Central memory CD4-positive, alpha-beta T cell (primary cell): ENCODE measurements at places on chromosomes 7 and 10.
A peak's percentile ranks its signal among the peaks of the same experiment; 100 is the strongest.

GRCh38 chr10:110615057-110615747, 28.9 kb upstream of the RBM20 start:
- DNase-seq: no peak

GRCh38 chr10:124385627-124386185, 33.0 kb downstream of the OAT start:
- no peak for DNase-seq

- DNase-seq: no peak
Measured at GRCh38 chr10:133059571-133059970, 28.2 kb upstream of the ADGRA1 start.

GRCh38 chr10:73263693-73264347, 11.4 kb upstream of the MRPS16 start:
- DNase-seq: no peak

DNA sequence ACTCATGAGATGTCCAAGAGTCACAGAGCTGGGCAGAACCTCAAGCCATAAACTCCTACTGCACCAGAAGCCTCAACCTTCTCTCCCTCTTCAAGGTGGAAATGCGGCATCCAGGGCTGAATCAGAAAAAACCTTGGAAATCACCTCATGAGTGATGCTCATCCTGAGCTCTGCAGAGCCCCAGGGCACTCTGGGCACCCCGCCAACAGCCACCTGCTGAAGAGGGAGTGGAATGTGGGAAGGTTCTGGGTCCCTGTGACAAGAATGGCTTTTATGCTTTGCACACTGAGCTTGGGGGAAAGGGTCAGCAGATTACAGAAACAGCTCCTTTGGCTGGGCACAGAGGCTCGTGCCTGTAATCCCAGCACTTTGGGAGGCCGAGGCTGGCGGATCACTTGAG, 18.8 kb downstream of the NUDT1 start:
- no peak for DNase-seq

- no peak for DNase-seq
Measured at GRCh38 chr10:67695555-67695954, 440 bp downstream of the CTNNA3 start.

DNA sequence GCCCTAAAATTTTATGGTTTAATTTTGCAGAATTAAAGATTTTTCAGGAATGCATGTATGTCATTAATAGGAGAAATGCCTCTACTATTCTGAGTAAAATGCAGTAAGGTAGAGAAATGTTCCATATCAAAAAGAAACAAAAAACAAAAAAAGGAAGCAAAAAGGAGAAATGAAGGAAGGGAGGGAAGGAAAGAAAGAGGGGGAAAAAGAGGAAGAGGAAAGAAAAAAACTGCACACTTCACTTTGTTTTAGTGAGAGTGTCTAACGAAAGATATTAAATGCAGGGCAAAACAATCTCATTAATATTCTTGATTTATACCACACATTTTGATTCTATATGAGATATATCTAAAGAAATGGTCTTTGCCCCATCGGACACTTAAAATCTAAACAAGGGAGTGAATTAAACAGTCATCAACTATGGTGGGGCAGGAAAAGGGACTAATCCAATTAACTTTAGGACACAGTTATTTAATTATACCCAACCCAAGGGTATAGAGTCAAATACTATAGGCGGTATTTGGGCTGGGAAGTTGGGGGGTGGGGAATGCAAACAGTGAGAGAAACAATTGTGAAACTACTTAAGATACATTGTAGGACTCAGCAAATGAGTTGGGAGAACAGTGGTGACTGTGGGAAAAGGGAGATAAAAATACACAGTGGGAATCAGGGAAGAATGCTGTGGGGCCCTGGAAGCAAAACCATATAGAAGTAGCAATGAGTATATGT, 27.0 kb downstream of the IMMP2L start:
- no peak for DNase-seq

DNA sequence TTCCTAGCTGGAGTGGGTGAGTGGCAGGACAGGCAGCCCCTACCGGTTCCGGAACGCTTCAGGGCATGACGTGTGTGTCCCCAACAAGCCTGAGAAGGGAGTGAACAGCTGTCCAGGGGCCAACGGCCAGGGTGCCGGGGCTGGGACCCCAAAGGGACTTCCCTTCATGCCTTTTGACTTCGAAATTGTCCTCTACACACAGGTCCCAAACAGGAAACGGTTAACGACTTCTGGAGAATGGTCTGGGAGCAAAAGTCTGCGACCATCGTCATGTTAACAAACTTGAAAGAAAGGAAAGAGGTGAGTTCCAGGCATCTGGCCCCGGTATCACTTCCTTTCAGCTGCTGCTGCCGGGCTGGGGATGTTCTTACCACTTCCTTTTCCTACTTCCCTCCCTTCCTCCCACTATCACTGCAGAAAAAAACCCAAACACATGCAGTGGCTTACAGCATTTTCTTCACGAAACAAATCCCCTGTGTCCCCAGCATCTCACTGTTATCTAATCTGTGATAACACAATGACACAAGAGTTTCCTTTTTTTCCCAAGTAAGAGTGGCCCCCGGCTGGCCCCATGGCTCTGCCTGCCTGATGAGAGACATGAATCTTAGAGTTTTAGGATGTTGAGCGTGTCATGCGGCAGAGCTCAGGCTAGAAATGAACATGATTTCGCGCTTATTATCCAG, 63.2 kb downstream of the MKI67 start:
- DNase-seq: peak; percentile 76

DNA sequence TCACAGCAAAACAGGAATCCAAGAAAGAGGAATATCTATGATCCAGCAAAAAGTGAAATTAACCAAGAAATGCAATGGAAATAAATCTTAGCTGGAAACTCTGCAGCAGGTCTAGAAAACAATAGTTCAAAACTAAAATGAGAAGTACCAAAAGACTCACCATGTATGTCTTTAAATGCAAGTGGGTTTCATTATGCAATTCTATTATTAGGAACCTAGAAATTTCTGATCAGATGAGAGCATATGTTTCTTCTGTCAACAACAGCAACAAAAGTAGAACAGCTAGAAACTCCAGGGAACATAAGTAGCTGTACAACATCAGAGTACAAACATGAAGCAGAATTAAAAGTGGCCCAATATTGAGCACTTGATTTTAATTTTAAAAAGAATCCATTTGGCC, 304.0 kb downstream of the ARHGAP12 start:
- DNase-seq: no peak

- no peak for DNase-seq
Measured at GRCh38 chr7:139487366-139488080, 4.0 kb upstream of the KLRG2 start.

- DNase-seq: peak; percentile 59
Measured at GRCh38 chr10:6920072-6921019, 340.3 kb upstream of the PRKCQ start.

GRCh38 chr10:62917475-62918238, 101.5 kb upstream of the EGR2 start:
- no peak for DNase-seq

DNA sequence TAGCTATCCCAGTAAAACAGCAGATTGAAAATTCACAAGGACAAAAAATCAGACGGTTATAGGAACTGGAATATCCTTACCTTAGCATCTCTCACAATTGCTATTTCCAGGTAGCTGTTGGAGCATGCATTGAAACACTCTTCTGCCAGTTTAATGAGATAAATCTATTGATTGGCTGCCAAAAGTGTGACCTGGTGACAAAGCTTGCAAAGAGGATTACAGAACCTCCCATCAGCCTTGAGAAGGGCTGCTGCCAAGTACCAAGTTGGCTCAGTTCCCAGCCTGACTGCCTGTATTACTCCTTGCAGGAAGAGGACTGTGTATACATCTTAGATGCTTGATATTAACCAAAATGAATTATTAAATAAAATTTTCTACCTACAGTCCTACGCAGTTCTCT, 5.1 kb downstream of the PRLHR start:
- no peak for DNase-seq

- DNase-seq: no peak
Measured at GRCh38 chr7:20388084-20388483, 57.4 kb downstream of the ITGB8 start.

DNA sequence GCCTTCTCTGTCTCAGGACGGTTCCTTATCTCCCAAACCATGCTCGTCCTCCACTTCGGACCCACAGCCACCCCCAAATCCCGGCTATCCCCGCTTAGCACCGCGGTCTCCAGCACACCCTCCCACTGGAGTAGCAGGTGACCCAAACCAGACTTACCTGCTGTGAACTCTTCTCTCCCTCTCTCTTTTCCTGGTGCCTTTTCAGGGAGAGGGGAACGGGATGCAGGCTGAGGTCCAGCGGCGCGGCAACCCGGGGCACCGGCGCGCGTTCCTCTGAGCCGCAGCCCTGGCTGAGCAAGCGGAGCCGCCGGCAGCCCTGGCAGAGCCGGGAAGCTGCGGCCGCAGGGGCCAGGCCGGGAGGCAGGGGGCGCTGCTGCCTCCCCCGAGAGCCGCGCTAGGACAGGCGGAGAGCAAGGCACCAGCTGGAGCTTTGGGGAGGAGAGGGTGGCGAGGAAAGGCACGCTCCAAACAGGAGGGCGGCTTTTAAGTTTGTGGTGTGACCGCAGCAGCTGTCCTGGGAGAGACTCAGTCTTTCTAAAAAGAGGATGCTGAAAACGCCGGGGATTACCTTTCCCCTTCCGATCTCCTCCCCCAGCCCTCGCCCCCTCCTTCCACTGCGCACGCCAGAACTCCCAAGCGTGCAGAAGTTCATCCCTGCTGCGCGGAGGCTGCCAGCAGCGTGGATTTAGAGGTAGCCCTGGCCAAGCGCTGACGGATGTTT, at the start of gene SEMA3D:
Gene SEMA3D (minus strand): TSS at position 536 of the 721 bp plus-strand sequence. CDS start 65,165 bp downstream, outside the sequence.
- no peak for DNase-seq

GRCh38 chr10:42972946-42973345, 103.9 kb upstream of the RET start:
- DNase-seq: no peak

DNA sequence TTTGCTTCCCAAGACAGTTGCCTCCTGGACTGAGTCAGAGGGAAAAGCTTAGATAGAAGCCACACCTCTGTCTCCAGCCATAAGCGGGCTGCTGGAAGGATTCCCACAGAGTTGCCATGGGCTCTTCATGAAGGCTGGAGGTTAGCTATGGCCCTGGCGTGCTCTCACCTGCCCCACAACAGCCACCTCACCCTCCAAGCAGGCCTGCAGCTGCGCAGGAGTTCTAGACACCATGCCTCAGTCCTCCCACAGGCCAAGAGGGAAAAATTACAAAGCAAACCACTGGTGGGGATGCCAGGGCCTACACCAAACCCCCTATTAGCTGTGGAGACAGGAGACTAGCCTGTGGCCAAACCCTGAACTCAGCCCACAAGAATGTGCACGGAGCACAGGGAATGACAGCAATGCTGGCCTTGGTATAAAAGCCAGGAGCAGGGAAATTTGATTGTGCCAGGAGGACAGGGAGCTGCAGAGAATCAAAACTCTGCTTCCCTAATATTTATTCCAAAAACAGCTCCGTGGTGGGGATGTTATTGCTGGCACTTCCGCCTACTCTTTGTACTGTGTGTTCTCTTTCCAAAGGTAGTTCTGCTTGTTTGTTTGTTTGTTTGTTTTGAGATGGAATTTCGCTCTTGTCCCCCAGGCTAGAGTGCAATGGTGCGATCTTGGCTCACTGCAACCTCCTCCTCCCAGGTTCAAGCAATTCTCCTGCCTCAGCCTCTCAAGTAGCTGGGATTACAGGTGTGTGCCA, 60.3 kb upstream of the STK17A start:
- DNase-seq: no peak

DNA sequence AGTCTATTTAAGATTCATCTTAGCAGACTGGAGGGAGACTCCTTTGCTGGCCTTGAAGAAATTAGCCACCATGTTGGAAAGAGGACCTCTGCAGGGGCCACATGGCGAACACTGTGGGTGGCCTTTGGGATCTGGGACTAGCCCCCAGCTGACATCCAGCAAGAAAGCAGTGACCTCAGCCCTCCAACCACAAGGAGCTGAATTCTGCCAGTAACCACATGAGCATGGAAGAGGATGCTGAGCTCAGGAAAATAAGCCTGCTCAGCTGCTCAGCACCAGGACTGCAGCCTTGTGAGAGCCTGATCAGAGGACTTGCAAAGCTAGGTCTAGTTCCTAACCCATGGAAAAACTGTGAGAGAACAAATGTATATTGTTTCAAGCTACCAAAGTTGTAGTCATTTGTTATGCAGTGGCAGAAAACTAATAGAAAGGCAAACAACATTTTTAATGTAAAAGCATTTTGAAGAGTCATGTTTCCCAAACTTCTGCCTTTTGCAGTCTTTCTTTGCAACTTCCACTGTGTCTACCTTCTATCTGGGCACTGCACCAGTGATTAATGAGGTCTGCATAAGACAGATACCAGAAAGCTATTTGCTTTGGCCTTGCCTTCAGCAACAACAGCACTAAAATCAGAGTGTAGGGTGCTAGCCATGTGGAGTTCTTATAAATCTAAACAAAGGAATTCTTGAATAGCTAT, 183.7 kb downstream of the FGFR2 start:
- no peak for DNase-seq

GRCh38 chr10:33157103-33157502, 177.4 kb downstream of the NRP1 start:
- DNase-seq: no peak

DNA sequence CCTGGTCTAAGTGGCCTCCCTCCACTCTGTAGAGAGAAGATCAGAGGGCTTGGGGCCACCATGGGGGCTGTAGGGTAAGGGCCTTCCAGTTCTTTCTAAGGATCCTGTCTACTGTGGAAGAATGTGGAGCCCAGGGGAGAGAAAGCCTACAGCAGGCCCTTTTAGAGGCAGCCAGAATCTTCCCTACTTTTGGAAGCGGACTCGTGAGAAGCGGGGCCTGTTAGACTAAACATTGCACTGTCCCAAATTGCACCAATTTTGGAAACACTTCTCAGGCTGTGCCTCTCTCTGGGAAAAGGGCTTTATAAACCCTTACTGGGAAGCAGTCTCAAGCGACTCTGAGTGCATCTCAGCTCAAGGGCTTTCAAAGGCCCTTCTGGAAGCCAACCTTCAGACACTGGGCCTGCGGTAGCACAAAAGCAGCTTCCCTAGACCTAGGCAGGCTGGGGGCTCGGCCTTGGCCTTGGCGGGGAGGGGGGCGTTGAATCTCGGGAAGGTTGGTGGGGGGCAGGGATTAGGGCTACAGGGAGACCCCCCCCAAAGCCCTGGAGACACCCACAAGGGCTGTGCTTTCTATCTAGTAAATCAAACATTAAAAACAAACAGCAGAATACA, 298.1 kb downstream of the GFRA1 start:
- DNase-seq: no peak

DNA sequence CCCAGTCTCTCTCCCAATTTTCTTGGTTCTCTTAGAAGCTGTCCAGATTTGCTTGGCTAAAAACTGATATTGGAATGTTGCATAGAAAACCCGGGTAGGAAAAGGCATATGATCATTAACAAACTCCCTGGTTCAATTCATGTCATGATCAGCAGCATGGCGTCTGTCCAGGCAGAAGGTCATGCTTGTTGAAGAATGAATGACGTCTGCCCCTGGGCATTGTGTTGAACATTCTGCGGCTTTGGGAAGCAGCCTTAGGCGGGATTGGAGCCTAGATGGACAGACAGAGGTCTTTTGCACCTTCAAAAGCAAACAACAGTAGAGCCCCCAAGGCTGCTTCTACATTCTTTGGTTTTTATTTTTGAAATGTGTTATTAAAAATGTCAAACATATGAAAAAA, 7.7 kb upstream of the MINDY3 start:
- no peak for DNase-seq

DNA sequence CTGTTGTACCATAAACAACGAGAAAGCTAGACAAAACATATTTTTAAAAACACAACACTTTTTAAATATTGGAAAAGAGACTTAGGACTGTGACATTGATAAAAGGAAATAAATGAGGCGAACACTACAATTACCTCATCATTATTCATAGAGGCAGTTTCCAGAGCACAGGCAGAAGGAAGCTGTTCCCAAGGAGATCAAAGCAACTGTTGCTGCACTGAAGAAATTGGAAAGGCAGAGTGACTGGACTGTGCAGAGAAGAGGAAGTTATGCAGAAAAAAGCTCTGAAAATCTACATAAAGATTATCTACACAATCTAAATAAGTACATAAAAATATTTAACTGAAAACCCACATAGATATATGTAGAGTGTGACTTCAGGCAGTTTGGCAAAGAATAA, 32.8 kb downstream of the MYO3A start:
- DNase-seq: no peak
